GM12878 (cell line): ENCODE measurements at places on chromosomes 13 and 19. TPM values are rescaled to one million over a fixed set of nuclear protein-coding genes. Genes with fewer than 3 reads are reported as not detected.

Gene RABAC1
- total RNA-seq: 71.2 and 80.6 TPM in 2 replicates

DNA sequence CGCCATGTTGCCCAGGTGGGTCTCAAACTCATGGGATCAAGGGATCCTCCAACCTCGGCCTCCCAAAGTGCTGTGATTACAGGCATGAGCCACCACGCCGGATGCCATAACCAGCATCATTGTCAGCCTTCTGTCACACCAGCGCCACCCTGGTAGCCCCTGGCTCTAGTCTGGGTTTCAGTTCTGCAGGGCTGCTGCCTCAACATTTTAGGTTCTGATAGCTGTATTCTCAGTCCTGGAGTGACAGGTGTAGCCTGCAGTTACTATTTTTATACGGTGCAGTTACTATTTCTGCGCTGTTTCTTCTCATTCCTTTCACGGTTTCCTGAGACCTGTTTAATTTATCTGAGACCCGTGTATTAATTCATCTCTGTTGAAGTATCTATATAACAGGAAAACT lies 57.1 kb downstream of the TRPM4 start:
- no peak for DNase-seq

Gene SIGLEC14
- total RNA-seq: 6.2 and 6.8 TPM in 2 replicates

GRCh38 chr13:101262306-101262705 lies 154.0 kb downstream of the NALCN start:
- DNase-seq: no peak

DNA sequence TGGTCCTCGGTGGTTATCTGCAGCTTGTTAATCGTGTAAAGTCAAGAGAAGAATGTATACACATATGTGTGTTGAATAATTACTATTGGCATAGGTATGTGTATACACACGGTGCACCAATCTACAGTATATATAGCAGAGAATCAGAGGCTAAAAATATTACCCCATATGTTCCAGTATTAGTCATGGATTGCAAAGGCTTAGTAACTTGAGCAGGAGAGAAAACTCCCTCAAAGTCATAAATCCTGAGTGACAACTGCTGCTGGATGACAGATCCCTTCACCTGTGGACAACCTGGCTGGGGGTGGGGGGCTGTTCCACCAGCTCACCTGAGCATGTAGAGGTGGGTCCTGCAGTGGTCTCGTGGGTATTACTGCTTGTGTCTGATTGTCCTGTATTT lies 185.0 kb downstream of the ZNF536 start:
- no peak for DNase-seq

- DNase-seq: no peak
These were observed 5.9 kb downstream of the RPL18A start for GRCh38 chr19:17865364-17866311.

DNA sequence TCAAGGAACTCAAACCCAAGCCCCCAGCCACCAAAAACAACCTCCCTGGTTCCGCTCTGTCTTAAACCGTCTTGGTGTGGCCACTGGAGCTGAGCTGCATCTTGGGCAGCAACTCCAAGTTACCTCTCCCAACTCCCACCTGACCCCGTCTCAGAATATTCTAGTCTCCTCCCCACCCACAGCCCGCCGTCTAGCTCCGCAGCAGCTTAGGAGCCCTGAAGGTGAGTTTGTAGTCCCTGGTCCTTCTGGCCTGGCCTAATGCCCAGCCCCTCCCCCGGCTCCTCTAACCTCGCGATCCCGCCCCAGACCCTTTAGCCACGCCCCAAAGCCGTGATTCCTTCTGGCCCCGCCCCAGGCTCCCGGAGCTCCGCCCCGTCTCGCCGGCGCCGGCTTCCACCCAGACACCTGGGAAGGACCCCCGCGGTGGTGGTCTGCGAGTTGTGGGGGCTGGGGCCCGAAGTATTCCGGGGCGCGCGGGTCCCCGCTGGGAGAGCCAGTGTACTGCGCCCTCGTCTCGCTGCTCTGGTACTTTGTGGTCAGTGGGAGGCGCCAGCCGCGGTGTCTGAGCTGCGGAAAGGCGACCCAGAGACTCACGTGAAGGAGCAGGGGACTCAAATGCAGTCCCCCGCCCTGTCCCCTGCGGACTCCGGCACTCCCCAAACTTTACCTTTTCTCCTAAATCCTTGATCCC lies 2.5 kb upstream of the LHB start:
- no peak for DNase-seq

Gene NLRP4
- total RNA-seq: not detected in 2 replicates

DNA sequence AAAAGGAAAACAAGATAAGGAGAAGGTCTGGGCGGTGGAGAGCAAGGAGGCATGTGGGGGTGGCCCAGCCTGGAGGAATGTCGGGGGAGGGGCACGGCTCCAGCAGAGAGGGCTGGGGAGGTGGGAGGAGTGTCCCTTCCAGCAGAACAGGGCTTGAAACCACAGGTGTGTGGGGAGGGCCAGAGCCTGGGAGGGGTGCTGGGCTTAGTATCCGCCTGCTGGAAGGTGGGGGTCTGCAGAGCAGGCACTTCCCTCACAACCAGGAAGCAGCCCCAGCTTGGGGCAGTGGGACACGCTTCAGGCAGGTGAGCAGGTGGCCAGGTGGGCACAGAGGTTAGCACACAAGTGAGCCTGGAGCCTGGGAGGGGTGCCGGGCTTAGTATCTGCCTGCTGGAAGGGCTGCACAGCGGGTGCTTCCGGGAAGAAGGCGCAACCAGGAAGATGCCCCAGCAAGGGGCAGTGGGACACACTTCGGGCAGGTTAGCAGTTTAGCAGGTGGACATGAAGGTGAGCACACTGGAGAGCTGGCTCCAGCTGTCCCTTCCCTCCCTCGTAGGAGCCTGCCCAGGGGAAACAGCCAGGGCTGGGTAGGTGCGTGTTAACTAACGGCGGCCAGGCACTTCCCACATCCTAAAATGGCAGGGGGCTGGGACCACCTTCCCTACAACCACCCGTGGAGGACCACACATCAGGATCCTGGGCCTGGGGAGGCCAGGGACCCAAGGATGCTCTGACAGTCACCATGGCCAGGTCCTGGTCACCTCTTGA lies 3.0 kb downstream of the GAS6 start:
- no peak for DNase-seq

GRCh38 chr19:45667620-45668341 lies at the start of gene GIPR:
Gene GIPR, plus strand, starts transcription at chr19:45668221. Its CDS starts 1,300 bp downstream, at chr19:45669521.
- DNase-seq: no peak

DNA sequence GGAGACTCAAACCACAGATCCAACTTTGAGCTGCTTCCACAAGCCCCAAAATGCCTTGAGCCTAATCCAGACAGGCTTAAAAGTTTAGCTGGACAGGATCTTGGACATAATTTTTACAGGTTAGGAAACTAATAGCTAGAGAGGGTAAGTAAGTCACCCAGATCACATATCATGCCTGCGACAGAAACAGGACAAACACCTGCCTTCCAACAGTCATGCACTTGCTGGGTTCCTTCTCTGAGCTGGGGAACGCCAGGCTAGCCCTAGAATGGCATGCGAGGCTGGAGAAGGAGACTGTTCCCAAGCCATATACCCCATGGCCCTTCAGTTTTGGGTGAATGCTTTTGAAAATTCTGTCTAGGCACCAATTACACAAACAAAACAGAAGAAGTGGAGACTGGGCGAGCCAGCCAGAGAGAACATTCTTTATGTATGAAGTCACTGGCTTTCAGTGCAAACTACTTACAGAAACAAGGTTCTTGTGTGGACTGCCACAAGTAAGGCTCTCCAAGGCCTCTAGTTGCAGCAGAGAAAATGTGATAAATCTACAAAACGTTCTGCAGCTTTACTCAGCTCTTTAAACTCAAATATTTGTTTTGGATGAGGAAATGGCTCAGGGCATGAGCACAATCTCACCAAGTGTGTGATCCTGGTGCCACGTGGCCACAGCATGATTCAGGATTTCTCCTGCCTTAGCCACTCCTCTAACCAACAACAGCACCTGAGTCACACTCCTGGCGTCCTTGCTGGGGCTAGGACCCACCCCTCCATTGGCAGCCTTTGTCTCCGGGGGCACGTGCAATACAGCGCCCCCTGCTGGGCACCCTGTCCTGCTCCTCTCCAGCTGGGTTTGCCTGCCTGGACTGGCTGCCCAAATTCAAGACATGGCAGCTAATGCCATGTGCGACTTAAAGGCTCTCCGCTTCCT lies 73.4 kb upstream of the UBL3 start:
- no peak for DNase-seq

GRCh38 chr13:111893071-111893606 lies 173.8 kb upstream of the SOX1 start:
- no peak for DNase-seq

DNA sequence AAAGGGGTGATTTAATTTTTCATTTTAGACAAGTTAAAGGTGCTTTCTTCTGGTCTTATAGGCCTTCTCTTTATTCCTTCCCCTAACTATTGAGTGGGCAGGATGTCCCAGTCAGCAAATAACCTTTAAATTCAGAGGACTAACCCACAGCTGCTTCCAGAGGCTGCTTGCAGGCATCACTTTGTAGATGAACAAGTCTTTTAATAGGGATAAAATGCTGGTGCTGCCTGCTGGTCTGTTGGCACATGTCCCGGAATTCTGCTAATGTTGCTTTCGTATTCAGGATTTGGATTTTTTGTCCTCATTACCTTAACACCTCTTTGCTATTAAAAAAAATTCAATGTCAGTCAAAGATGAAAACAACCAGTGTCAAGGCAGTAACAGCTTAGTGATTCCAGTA lies 132.7 kb upstream of the KL start:
- no peak for DNase-seq

- DNase-seq: no peak
These were observed 17.3 kb downstream of the ANKRD24 start for GRCh38 chr19:4199699-4200293.

GRCh38 chr13:32537580-32538142 lies 934 bp downstream of the N4BP2L2 start:
- DNase-seq: no peak

GRCh38 chr19:45344621-45345505 lies 4.3 kb downstream of the KLC3 start:
- no peak for DNase-seq

Gene PGLYRP1
- not detected in 2 replicates for total RNA-seq

Gene OLFM4
- total RNA-seq: 0.29 TPM in 1 of 2 replicates, not detected in the other

Gene REEP6
- 0.53 and 0.69 TPM in 2 replicates for total RNA-seq

- DNase-seq: no peak
These were observed 35.7 kb downstream of the ZSWIM4 start for GRCh38 chr19:13830741-13831536.

- no peak for DNase-seq
These were observed 28.6 kb upstream of the TCF3 start for GRCh38 chr19:1680976-1681375.

Gene ZNF155
- 5.8 and 6.2 TPM in 2 replicates for total RNA-seq

DNA sequence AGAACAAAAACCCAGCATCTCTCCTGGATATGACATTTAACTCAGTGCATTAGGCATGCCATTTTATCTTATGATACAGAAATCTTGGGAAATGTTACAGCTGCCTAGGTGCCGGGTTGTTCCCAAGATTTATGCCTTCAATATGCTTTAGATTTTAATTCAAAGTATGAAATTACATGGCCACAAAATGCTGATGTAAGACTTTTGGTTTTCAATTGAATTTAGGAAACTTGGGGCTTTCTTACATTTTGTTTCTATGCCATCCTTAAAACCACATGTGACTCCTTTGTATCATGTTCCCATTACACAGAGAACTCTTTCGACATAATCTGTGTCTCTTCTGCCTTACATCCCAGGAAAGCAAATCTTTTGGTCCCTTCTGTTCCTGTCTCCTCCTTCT lies 83.9 kb downstream of the CCNA1 start:
- DNase-seq: no peak

Gene APOE
- 3.4 and 3.7 TPM in 2 replicates for total RNA-seq

- DNase-seq: no peak
These were observed 92.3 kb upstream of the ANKRD10 start for GRCh38 chr13:111007209-111007608.

Gene KLK14
- not detected in 2 replicates for total RNA-seq

- DNase-seq: no peak
These were observed 259.4 kb downstream of the DACH1 start for GRCh38 chr13:71607575-71607974.

DNA sequence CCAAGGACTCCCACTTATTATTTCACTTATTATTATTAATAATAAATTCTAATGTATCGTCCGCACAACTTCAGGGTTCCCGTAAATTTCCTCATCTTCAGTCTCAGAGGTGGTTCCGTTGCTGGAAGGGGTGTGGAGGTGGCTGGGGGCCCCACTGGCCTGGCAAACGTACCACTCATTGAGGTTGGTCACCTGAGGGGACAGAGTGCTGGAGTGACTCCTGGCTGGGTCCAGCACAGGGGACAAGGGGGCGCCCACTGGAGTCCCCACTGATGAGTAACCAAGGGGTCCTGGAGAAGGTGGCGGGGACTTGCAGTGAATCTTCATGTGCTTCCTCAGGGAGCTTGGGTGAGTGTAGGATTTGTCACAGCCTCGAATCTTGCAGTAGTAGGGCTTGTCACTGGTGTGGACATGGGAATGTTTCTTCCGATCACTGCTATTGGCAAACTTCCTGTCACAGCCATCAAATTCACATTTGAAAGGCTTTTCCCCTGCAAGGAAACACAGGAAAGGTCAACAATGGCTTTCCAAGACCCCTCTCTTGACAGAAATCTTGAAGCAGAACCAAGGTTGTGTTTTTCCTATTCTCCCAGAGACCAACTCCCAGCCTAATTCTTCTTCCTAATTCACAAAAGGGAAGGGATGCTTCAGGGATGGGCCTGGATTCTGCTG lies 6.1 kb downstream of the ZIC5 start:
- DNase-seq: no peak

GRCh38 chr13:23621316-23621645 lies 51.1 kb downstream of the TNFRSF19 start:
- DNase-seq: no peak

Gene DAND5
- total RNA-seq: 0.11 and 0.15 TPM in 2 replicates

GRCh38 chr19:46081928-46082727 lies 41.3 kb upstream of the IGFL4 start:
- DNase-seq: peak; percentile 8

GRCh38 chr13:47409778-47410177 lies 512.9 kb upstream of the HTR2A start:
- DNase-seq: no peak

GRCh38 chr13:74289861-74290773 lies 155.9 kb upstream of the KLF12 start:
- DNase-seq: no peak

Gene ARHGEF7
- 65.5 and 67.1 TPM in 2 replicates for total RNA-seq

GRCh38 chr19:10836479-10837330 lies 693 bp upstream of the TMED1 start:
- no peak for DNase-seq

Gene FUT1
- not detected in 2 replicates for total RNA-seq

Gene ZNF585A
- total RNA-seq: 6.9 and 8.0 TPM in 2 replicates

GRCh38 chr19:15864824-15865223 lies 33.0 kb downstream of the CYP4F2 start:
- DNase-seq: no peak

DNA sequence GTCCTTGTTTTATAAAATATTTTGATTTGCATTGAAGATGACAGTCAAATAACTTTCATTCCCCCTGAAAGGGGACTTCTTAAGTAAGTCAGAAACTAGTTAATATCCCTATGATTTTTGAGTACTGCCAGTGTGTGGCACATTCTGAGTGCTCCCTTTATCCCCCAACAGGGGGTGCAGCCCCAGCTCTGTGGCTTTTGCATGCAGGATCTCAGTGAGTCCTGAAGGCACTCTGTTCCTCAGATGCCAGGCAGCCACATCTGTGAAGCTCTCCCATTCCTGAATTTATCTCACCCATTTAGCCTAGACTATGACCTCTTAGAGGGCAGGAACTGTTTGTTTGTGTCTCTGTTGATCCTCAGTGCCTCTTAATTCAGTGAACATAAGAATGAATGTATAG lies 123.1 kb downstream of the CDK8 start:
- no peak for DNase-seq
